ENCODE measurements at places on chromosomes 5 and 9.

DNA sequence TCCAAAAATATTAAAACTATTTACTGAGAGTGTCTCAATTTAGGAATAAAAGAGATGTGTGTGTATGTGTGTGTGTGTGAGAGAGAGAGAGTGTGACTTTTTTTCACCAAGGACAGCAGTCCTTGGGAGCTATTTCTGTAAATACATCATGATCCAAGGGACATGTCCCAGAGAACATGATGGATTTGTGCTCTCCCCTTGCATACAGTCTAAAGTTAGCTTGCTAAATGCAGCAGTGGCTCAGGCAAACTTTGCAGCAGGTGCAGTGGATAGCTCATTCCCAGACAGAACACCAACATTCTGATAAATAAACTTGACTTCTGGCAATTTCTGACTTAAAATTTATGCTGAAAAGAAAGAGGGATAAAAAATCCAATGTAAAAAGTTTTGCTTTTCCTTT lies 55.4 kb upstream of the SGCD start:
- no peak for DNase-seq

GRCh38 chr9:75083188-75083970 lies 4.6 kb downstream of the NMRK1 start:
- no peak for DNase-seq

DNA sequence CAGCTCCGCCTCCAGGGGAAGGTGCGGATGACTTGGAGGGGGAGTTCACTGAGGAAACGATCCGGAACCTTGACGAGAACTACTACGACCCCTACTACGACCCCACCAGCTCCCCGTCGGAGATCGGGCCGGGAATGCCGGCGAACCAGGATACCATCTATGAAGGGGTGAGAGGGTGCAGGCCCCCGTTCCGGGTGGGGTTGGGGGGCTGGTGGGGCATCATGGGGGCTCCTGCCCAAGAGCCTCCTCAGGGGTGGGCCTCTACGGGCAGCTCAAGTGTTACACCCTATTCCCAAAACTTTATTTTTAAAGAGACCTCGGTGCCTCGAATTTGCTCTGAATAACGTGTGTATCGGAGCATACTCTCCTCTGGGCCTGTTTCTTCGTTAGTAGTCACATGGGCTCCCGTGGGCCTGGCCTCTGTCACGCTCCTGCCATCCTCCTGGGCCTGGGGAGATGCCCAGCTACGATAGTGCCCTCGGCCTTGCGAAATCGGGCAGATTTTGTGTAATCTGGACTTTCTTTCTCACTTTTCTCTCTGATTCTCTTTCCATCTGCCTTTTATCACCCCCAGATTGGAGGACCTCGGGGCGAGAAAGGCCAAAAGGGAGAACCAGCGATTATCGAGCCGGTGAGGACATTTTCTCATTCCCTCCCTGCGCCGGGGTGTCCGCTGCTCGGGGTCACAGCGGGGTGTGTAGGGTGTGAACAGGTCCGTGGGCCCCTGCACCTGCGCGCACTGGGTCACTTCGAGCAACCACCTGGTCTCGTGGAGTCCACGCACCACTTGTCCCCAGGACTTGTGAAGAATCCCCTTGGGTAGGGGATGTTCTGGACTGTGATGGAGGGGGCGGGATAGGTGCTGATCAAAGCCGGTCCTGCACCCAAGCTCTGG lies 90.1 kb downstream of the COL5A1 start:
- no peak for DNase-seq

GRCh38 chr9:90014421-90014820 lies 409.6 kb downstream of the GADD45G start:
- no peak for DNase-seq

GRCh38 chr5:178793151-178793550 lies 62.7 kb upstream of the ZNF354A start:
- DNase-seq: no peak

DNA sequence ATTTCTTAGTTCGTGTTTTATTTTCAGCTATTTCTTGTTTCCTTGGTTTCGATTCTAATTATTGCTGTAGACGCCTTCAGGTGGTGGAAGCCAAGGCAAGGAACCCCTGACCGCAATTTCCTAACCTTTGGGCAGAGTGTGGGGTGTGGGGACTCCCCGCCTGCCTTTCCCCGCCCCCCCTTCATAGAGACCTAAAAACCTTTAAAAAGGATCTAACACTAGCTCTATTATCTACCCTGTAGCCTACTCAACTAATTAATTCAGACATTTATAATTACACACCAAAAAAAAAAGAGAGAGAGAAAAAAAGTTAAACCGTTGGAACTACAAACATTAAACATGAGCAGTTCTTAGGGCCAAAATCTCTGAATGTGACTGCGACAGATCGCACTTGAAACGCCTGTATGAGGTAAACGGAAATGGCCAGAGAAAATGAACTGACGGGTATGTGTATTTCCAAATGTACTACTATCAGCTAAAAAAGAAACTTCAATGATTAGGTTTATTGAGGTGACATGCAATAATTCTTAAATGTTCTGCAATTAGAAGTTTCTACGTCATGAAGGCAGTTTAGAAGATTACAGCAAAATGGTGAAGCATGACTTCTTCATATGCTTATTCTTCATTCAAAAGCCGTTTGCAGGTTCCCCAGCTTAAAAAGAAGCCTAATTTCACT lies 19.0 kb upstream of the FER start:
- peak; percentile 15 for DNase-seq

DNA sequence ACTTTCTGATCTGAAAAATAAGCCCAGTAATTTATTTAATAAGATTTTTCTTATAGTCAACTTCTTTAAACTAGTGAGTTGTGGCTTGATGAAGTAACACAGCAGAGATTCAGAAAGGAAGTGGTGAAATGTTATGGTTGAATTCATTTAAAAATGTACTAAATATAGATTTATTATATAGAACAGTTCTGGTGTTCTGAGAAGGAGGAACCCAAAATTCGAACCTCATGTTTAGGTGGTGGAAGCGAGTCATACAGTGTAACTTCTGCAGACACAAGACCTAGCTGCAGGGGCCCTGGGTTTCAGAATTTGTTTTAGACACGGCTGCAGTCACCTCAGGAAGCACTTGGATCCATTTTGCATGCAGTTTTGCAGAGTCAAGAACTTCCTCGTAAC lies 188.2 kb downstream of the TRIO start:
- DNase-seq: no peak

- DNase-seq: no peak
Observed at GRCh38 chr5:141349917-141350619, at the start of gene PCDHGB1. TSS of gene PCDHGB1 (plus strand) at chr5:141350099. CDS start at chr5:141350261, 162 bp downstream.

- DNase-seq: no peak
Observed at GRCh38 chr5:136159457-136159856, 26.8 kb downstream of the SMAD5 start.

- no peak for DNase-seq
Observed at GRCh38 chr9:36006549-36007315, 30.0 kb upstream of the RECK start.

- no peak for DNase-seq
Observed at GRCh38 chr9:87109231-87109631, 161.9 kb upstream of the GAS1 start.

DNA sequence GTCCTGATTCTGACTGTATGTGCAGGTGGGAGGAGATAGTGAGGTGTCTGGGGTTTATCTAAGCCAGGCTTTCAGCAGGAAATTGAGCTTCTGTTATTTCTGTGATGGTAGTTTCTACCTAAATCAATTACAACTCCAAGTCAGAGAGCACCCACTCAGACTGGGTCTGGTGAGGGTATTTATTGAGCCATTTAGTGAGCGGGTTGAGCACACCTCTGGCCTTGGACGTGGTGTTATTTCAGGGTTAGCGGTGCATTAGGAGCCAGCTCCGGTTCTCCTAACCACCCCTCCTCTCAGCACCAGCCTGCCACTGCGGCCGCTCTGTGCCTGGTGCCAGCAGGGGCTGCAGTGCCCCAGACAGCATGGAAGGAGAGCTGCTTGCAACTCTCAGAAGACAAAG lies 238.9 kb downstream of the CACNA1B start:
- no peak for DNase-seq

DNA sequence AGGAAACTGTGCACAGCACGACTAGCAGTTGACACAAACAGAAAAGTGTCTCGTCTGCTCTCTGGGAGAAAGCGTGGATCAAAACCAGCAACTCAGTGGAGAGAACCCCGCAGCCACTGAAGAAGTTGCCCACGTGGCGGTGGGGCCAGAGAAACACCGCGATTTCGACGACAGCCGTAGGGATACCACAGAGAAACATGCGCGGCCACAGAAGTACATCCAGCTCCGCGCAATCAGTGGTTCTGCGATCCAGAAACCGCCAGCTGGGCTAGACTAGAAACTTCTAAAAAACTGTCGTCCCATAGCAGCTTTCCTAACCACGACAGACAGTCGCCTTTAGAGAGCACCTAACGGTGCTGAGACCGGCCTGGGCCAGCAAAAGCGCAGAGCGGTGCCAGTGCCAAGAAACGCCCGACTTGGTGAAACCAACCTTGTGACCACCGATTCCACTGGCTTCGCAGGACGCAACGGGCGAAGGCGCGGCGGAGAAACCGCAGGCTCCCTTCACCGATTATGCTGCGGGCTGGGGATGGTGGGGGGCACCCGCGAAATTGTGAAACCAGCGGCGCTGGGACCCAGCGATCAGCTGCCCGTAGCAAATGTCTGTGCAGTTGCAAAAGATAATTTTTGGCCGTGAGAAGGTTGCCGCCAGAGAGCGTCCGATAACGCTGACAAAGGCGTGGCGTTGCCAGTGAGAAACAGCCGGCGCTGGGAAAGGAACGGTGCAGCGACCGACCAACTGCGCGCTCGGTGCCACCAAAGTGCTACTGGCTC lies 2.7 kb upstream of the ANXA2R start:
- DNase-seq: peak; percentile 30

DNA sequence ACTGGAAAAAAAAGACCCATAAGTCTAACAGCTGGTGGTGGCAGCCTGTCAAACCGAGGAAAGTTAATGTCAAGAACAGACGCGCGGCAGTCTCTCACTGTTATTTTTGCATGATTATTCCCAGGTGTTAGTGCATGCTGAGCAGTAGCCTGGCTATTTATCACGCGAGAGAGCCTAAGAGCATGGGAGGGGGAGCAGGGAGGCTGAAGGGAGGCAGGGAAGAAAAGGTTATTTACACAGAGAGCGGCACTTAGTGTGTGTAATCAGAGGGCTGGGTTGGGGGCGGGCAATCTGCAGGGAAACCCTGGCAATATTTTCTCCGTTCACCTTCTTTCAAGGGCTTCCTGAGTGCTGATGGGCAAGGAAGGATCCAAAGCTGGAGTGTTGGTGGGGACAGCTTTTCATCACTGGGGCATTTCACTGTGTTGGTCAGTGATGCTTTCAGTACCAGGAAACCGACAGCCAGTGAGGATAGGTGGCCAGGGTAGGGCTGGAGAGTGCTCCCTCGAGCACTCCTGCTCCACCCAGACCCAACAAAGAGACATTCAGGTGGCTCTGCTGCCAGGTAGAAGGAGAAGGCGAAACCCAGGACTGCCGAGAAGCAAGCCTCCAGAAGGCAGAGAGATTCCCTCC lies 39.6 kb downstream of the ZNF608 start:
- no peak for DNase-seq

DNA sequence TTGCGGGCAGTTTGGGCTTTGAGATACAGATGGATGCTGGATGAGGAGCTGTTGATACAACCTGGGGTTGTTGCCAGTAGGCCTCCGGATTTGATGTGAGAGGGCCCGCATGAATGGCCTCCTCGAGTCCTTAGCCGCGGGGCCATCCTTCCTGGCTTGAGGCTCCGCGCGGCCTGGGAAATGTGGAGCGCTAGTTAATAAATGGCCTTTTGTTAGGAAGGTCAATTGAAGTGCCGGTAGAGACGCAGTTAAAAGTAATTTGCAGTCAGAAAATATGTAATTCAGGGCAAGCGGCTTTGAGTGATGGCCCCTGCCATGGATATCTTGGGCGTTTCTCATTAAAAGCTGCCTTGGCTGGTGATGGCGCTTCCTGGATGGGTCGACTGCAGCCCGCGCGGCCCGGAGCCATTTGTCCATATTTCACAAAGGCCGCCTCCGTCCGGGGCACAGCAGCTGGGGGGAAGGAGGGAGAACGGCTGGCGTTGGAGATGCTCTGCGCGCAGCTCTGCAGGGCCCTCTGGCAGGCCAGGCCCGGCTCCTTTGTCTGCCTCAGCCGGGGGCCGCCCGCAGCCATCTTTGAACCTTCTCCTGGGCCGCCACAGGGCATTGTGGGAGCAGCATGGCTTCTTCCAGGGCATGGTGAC lies 11.2 kb downstream of the MVB12B start:
- no peak for DNase-seq

DNA sequence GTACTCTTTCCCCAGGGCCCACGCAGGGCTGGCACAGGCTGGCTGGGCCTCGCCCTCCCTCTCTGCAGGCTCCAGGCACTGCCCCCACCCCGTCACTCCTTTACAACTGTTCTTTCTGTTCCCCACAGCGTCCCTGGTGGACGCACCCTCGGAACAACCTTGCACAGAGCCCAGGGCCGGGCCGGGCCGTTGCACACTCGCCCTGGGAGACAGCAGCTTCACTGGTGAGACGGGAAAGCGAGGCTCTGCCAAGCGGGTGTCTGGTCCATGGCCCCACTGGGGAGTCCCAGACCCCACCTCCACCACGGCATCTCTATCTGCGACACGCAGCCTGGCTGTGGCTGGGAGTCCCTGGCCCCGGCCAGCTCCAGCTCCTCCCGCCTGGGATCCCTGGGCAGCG lies 18.4 kb upstream of the QSOX2 start:
- DNase-seq: no peak

GRCh38 chr5:120298981-120299380 lies 165.1 kb upstream of the PRR16 start:
- DNase-seq: no peak

- DNase-seq: no peak
Observed at GRCh38 chr5:82967072-82967471, 110.1 kb downstream of the TMEM167A start.

DNA sequence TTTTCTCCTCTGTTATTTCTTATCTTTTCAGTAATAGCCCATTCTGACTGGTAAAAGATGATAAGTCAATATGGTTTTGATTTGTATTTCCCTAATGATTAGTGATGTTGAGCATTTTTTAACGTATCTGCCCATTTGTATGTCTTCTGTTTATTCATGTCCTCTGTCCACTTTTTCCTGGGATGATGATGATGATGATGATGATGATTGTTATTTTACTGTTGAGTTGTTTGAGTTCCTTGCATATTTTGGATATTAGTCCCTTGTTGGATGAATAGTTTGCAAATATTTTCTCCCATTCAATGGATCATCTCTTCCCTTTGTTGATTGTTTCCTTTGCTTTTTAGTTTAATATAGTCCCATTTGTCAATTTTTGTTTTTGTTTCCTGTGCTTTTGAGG lies 27.0 kb downstream of the UTP15 start:
- DNase-seq: no peak

GRCh38 chr5:177111720-177112394 lies 21.7 kb upstream of the NSD1 start:
- DNase-seq: no peak
